ENCODE measurements at places on chromosomes 12 and 14.

DNA sequence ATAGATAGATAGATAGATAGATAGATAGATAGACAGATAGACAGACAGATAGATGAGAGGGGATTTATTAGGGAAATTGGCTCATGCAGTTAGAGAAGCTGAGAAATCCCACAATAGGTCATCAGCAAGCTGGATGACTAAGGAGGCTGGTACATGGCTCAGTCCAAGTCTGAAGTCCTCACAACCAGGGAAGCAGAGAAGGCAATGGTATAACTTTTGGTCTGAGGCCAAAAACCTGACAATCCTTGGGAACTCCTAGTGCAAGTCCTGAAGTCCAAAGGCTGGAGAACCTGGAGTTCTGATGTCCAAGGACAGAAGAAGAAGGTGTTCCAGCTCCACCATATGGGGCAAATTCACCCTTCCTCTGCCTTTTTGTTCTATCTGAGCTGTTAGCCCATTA lies 517.6 kb upstream of the ATP2B1 start:
- no peak for DNase-seq

- no peak for DNase-seq
Measured at GRCh38 chr12:67288561-67288960, 19.4 kb downstream of the CAND1 start.

DNA sequence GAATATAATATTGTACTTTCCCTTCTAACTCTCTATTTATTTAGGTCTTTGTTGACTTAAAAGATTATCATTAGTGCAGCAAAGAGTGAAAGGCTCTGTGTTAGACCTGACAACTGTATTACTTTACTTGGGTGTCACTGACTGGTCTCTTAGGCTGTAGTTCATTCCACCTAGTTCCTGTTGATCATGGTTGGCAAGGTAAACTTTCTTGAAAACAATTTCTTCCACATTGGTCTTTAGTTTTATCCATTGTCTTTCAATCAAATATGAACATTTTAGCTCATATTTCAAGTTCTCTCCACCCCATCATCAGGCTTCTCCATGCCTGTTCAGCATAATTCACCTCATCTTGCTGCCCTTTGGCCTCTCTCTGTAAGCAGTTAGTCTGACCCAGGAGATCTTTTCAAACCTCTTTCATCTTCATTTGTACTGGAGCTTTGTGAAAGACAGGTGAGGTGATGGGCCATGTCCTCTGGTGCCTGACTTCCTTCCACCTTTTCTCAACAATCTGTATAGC lies 32.1 kb upstream of the PPM1H start:
- no peak for DNase-seq

GRCh38 chr14:93318927-93319326 lies 13.9 kb downstream of the BTBD7 start:
- no peak for DNase-seq

GRCh38 chr12:122140467-122141257 lies 33.4 kb downstream of the IL31 start:
- no peak for DNase-seq

- DNase-seq: no peak
Measured at GRCh38 chr12:23525450-23526072, 423.9 kb downstream of the SOX5 start.

DNA sequence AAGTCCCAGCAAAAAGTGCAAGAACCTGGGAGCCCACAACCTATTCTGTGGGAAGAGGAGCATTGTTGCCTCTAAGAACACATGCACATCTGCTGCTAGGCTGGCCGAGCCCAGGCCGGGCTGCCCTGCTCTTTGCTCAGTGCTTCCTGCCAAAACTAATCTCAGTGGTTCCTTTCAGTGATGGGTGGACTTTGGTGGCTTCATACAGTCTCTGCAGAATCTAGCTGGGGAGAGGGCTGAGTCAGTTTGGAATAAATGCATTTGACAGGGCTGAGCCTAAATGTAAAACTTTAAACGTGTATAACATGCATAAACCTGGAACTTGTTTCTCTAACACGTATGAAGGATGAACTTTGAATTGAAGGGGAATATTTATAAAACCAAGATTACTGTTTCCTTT lies 44.6 kb downstream of the CCDC177 start:
- no peak for DNase-seq

DNA sequence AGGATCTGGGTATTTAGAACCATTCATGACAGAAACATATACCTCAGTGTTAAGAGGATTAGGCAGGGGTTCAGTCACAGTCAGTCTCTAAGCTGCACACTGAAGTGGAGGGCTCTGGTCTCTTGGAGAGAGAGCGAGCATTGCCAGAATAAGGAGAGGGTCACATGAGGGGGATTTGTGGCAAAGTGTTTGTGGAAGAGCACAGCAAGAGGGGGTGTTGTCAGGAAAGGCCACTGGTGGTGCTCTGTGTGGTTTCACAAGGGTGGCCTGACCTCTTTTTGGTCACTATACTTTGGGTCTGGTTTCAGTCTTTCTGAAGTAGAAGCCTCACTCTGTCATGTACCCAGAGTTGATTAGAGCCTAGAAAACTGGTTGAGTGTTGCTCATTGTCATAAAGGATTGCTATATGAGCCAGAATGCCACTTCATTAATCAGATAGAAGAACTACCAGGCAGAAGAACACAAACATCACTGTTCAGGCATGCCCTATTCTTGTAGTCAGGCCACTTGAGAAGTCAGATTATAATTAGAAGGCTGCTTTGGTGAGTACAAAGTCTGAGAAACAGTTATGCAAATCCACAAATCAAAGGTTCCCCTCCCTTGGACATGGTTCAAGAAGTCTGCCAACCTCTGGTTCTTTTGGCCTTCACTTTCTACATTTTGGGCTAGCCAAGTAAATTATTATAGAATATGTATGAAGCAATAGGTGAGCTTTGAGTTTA lies 8.4 kb downstream of the TMEM19 start:
- no peak for DNase-seq

GRCh38 chr14:52091928-52092327 lies 23.1 kb upstream of the NID2 start:
- no peak for DNase-seq

GRCh38 chr12:130494736-130495135 lies 157.0 kb downstream of the PIWIL1 start:
- no peak for DNase-seq

- no peak for DNase-seq
Measured at GRCh38 chr14:28348797-28349196, 417.8 kb upstream of the FOXG1 start.

GRCh38 chr12:91926848-91927247 lies 218.8 kb downstream of the BTG1 start:
- no peak for DNase-seq

GRCh38 chr14:73625706-73626105 lies 13.4 kb downstream of the ACOT6 start:
- no peak for DNase-seq

GRCh38 chr12:117563007-117563406 lies 201.6 kb upstream of the NOS1 start:
- DNase-seq: no peak

GRCh38 chr12:16520328-16520727 lies 85.6 kb downstream of the LMO3 start:
- DNase-seq: no peak

GRCh38 chr12:56162468-56163290 lies 4.5 kb downstream of the MYL6 start:
- DNase-seq: no peak

DNA sequence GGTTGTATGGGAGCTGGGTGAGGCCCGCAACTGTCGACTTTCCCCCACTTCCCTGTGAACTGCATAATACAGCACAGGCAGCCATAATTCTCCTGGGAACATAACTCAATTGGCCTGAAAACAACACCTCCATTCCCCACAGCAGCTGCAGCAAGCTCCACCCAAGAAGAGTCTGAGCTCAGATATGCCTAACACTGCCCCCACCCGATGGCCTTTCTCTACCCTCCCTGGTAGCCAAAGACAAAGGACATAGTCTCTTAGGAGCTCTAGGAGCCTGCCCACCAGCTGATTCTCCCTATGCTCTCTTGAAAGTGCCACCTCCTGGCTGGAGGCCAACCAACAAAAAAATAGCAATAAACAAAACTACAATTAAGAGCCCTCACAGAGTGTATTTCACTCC lies 542.7 kb upstream of the LMO3 start:
- DNase-seq: no peak

DNA sequence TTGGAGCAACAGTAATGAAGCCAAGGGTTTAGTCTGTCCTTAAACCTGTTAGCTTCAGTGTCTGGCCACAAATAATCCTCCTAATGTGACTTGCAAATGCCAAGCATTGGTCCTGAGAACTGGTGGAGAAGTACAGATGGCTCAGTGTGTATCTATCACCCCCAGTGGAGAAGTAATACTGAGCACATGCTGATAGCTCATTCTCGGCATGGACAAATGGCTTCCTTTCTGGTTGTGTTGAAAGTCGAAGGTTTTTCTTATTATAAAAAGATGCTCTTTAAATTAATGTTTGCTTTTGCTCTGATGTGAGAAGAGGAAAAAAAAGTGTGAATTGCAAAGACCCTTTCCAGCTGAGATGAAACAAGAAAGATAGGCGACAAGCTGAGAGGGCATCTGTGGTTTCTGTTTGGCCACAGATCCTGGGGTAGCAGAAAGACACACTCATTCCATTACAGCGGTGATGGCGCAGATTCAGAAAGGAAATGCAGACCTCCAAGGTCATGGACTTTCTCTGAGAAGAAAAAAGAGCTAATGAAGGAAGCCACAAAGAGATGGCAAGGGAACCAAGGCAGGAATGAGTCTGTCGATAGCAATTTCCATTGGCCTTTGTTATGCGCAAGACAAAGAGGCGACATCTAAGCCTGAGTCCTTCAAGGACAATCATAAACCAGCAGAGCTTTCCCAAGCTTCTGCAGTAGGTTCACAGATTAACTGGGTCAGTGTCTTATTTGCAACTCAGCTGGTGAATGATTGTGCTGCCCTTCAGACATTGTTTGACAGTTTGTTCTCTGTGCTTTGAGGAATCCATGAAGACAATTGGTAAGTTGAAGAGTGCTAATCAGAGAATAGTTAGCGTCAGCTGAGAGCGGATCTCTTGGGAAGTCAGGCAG lies 155.5 kb upstream of the RGS6 start:
- no peak for DNase-seq

GRCh38 chr12:49665384-49665783 lies 41.8 kb downstream of the FMNL3 start:
- no peak for DNase-seq

DNA sequence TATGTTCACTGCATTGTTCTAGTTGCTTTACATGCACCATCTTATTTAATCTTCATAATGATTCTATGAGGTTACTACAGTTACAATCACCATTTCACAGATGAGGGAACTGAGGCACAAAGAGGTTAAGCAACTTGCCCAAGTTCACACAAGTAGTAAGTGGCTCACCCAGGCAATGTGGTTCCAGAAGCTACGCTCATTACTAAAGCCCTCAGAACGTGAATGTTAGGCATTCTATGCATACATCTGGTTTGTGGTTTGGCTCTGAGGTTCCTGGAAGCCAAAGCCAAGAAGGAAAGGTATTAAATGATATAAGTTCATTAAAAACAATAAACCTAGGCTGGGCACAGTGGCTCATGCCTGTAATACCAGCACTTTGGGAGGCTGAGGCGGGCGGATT lies 14.4 kb upstream of the VRTN start:
- DNase-seq: no peak

- no peak for DNase-seq
Measured at GRCh38 chr12:112577473-112578329, 159.0 kb downstream of the PTPN11 start.

DNA sequence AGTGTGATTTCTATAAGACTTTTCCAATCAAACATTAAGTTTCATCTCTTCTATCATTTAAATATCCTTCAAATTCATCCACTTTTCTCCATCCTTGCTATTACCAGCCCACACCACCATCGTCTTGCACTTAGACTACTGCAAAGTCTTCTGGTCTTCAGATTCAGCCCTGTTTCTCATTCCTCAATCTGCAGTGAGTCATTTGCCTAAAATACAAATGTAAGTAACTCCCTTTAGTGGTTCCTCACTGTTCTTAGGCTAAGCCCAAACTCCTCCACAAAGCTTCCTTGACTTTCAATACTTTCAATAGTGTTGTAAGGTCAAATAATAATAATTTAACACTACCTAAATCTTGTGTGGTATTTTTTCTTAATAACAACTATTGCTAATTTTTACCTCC lies 83.3 kb downstream of the PLEKHG7 start:
- no peak for DNase-seq

DNA sequence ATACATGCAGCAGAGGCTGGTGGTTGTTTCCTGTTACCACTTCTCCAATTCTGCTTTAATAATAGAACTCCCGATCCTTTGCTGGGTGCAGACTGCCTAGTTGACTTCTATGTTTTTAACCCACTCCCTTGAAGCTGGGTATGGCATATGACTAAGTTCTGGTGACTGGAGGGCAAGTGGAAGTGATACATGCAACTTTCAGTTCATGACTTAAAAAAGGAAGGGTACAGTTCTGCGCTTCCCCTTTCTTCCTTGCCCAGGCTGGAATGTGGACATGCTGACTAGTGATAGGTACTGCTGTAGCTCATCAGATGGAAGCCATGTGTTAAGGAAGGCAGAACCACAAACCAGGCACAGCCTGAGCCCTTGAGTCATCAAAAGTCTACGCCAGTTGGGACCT lies 2.4 kb upstream of the A2M start:
- no peak for DNase-seq

GRCh38 chr14:93035917-93036651 lies 79.6 kb downstream of the ITPK1 start:
- DNase-seq: peak; percentile 52

DNA sequence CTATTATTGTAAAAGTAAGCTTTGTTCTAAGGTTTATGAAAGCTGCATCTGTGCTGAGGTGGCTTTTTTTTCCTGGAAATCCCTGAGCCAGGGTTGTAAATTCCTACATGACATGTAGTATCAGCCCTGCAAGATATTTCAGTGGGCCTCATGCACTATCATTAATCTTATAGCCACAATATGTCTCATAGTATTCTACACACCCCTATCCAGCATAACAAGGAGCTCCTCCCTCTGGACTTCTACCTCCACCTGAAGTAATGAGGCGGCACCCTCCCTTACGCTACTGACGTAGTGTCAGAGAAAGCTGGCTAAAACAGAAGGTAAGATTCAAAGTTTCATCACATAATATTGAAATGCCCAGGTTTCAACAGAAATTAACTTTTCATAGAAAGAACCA lies 35.5 kb downstream of the SLC5A8 start:
- no peak for DNase-seq

- DNase-seq: no peak
Measured at GRCh38 chr12:9073076-9073475, 42.6 kb downstream of the A2M start.

DNA sequence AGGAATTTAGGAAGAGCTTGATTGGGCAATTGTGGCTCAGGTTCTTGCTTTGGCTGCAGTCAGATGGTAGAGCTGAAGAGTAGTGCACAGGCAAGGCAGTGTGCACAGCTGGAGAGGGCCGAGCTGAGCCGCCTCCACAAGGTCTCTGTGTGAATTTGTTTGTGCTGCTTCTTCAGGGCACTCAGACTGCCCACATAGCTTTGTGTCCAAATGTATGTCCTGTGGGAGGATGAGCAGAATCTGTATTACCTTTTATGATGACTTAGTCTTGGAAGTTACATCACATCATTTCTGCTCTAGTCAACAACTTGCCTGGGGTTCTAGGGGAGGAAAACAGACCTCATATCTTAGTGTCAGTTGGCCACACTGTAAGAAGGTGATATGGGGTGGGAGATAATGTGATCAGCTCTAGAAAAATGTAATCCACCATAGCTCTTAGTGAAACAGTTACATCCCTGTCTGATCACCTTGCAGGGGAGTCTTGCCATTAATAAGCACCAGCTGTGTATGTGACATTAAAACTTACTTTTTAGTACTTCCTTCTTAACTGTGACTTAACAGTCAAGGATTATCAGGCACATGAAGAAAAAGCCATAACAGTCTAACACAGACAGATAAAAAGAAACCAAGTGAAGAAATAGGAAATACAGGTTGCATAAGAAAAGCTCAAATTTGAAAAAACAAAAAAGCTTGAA lies 53.4 kb downstream of the RCOR1 start:
- no peak for DNase-seq

- no peak for DNase-seq
Measured at GRCh38 chr14:62301911-62302310, 539.7 kb downstream of the SNAPC1 start.

All from left cardiac atrium (tissue), 4 donors.